ENCODE measurements at places on chromosomes 1 and 21.

- DNase-seq: no peak
Observed at GRCh38 chr1:198179556-198179981, 22.8 kb downstream of the NEK7 start.

GRCh38 chr1:238777551-238777950 lies 608.8 kb upstream of the CHRM3 start:
- no peak for DNase-seq

- no peak for DNase-seq
Observed at GRCh38 chr1:1430992-1431844, 4.3 kb upstream of the VWA1 start.

DNA sequence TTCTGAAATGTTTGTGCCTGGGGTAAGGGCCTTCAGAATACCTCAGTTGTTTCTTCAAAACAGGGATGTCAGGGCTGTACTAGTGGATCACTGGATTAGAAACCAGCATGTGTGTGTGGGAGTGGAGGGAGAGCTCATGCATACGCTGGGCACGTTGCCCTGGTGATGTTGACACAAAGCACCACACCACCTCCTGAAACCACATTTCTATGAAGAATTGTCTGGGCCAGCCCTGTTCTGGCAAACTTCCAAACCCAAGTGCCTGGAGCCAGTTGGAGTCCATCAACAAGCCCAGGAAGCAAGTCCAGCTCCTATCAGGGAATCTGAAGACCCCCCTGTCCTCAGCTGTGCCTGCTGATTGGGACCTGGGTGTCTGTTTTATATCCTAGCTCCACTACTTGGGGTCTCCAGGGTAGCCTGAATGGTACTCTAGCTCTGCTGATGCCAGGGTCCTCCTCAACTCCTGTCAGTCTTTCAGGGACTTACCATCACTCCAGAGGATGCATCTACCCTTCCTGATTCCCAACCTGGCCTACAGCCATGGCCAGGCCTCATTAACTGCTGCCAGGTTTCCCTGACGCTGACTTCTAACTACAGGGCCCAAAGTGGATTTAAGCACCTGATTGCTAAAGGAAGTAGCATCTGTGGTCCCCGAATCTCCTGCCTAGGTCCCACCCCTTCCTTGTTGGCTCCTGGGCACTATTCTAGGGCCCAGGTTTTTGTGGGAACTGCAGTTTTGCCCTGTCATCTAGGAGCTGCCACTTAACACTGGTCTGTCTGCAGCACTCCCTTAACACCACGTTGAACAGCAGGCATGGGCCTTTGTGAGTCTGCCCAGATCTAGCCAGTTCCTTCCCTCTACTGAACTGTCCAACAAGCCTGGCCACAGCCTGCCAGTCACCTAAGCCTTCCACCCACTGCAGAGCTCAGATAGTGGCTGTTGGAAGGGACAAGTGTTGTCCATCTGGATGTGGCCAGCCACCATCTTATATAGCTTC lies 45.5 kb downstream of the LPAR3 start:
- no peak for DNase-seq

- DNase-seq: peak; percentile 95
Observed at GRCh38 chr1:153658400-153659174, at the start of gene SNAPIN. TSS of gene SNAPIN (plus strand) at chr1:153658703. CDS start at chr1:153658744, 41 bp downstream.

DNA sequence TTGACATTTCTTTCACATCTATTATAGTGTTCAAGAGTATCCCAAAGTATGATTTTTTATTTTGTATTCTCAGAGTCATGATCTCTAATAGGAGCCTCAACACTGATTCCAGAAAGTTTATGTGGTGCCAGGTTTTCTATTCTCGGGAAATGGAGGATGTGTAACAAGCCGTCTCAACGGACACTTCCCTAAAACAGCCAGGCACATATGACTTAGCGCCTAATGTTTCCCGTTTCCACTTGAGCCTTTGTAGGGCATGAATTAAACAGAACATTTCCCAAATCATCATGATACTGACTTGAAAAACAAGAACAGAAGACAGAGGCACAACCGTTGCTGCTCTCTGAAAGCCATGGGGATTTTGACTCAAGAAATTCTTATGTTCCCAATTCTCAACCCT lies 8.0 kb downstream of the CYYR1 start:
- no peak for DNase-seq

GRCh38 chr1:19080721-19081120 lies 124.2 kb upstream of the IFFO2 start:
- DNase-seq: no peak

DNA sequence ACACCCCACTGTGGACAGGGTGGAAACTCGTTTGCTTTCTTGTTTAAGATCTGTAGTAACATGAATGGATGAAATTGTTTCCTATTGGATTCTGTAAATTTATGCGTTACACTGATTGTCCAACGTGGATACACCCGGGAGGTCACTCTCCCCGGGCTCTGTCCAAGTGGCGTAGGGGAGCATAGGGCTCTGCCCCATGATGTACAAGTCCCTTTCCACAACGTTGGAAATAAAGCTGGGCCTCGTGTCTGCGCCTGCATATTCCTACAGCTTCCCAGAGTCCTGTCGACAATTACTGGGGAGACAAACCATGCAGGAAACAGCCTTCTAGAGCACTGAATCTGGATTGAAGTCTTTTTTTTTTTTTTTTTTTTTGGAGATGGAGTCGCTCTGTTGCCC lies 1.4 kb downstream of the RCC1 start:
- peak; percentile 35 for DNase-seq

- DNase-seq: no peak
Observed at GRCh38 chr1:48947761-48948537, 171.3 kb upstream of the BEND5 start.

GRCh38 chr1:3105167-3105863 lies 36.3 kb downstream of the PRDM16 start:
- peak; percentile 98 for DNase-seq

DNA sequence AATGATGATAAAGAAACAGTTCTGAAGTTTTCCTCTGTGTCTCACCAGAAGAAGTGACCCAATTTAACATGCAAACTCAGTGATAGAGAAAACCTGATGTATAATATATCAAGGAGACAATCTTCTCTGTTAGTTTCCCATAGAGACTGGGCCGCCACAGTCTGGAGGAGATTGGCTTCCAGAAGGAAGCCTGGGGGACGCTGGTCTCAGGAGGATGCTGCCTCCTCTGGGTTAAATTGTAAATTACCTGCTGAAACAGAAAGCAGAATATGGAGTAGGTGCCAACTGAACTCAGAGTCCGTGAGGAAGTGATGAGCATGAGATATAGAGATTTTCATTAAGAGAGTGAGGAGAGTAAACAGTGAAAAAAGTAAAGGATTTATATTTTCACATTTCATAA lies 15.8 kb downstream of the OR14I1 start:
- no peak for DNase-seq

GRCh38 chr1:226638608-226639007 lies 90.0 kb downstream of the STUM start:
- DNase-seq: no peak

DNA sequence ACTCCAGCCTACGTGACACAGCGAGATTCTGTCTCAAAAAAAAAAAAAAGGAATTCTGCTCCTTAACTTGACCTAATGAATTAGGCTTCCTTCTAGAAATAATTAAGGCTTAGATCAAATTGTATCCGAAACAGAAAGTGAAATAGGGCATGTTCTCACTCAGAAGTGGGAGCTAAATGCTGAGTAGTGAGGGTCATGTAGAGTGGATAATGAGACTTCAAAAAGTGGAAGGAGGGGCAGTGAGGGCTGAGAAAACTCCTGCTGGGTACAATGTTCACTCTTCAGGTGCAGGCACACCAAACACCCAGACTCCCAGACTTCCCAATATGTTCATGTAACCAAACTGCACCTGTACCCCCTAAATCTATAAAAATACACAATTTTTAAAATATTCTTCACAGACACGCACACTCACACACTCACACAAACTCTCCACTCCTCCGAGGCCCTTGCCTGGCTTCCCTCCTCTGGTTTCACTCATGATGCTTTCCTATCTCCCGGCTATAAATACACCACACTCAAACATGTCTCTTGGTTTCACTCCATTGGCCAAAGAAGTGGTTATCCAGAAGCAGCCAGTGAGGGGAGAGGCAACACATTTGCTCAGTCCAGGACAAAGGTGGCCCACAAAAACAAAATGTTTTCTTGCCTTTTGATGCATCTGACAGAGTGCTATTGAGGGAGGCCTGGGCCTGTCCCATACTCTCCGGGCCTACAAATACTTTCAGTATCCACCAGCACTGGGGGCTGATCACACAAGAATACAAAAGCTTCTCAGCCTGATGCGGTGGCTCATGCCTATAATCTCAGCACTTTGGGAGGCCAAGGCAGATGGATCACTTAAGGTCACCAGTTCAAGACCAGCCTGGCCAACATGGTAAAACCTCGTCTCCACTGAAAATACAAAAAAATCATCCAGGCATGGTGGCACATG lies 249.2 kb downstream of the TOMM20 start:
- no peak for DNase-seq

All from neural progenitor cell (in vitro differentiated cells).